ENCODE measurements at places on chromosomes 1 and 21. TPM values are rescaled to one million over a fixed set of nuclear protein-coding genes. Genes with fewer than 3 reads are reported as not detected.

The COQ8A gene
- 12.1 TPM for polyA plus RNA-seq

The SRRM1 gene
- 52.3 TPM for polyA plus RNA-seq

The SYT11 gene
- 37.0 TPM for polyA plus RNA-seq

The S100A3 gene
- polyA plus RNA-seq: 11.8 TPM

The ITLN2 gene
- polyA plus RNA-seq: not detected

The ADCY10 gene
- 0.15 TPM for polyA plus RNA-seq

The MMP23B gene
- 1.2 TPM for polyA plus RNA-seq

The PLPP3 gene
- 32.2 TPM for polyA plus RNA-seq

The ZSWIM5 gene
- polyA plus RNA-seq: 0.07 TPM
